Caco-2 (cell line): ENCODE measurements at places on chromosomes 2 and 18. TPM values are rescaled to one million over a fixed set of nuclear protein-coding genes. Genes with fewer than 3 reads are reported as not detected.

DNA sequence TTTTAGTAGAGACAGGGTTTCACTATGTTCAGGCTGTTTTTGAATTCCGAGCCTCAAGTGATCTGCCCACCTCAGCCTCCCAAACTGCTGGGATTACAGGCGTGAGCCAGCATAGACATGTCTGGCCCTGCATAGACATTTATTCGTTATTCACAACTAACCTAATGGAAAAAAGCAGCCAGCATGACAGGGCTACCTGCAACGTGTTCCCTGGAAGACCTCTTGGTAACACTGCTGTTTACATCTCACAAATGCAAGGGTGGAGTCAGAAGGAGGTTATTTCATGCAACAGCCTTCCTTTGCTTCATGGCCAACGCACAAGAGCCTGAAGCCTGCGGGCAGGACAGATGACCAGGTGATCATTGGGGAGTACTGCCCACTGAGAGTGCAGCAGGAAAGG is 9.2 kb downstream of the SERPINE2 start:
- no peak overlapping the region for H3K27ac ChIP-seq
- no peaks in the 10 kb centered on the region; the same call in 1 of the 2 replicates for H3K27me3 ChIP-seq
- H3K4me3 ChIP-seq, result no peak overlapping the region
- DNase-seq, result no peak

GRCh38 chr2:207531032-207531952 is 1.5 kb downstream of the CREB1 start:
- H3K4me1 ChIP-seq, result peaks cover 38% of the 10 kb centered on the region
- peaks cover 2% of the 10 kb centered on the region; the same call in 1 of the 2 replicates for H3K36me3 ChIP-seq
- H3K4me3 ChIP-seq, result peak overlapping the region; percentile 85

- no peak overlapping the region for H3K27ac ChIP-seq
- DNase-seq, result no peak
- no peaks in the 10 kb centered on the region; the same call in 1 of the 2 replicates for H3K4me1 ChIP-seq
- H3K27me3 ChIP-seq, result no peaks in the 10 kb centered on the region
Measured at GRCh38 chr2:29375843-29376242, 260.6 kb downstream of the CLIP4 start.

GRCh38 chr2:19169134-19169768 is 189.2 kb downstream of the OSR1 start:
- H3K36me3 ChIP-seq, result no peaks in the 10 kb centered on the region
- H3K27ac ChIP-seq, result no peak overlapping the region
- H3K4me1 ChIP-seq, result no peaks in the 10 kb centered on the region
- DNase-seq, result no peak
- H3K4me3 ChIP-seq, result no peak overlapping the region

Gene STK11IP
- 21.7 and 24.3 TPM in 2 replicates for total RNA-seq

Gene CD207
- 0.16 and 0.23 TPM in 2 replicates for total RNA-seq

Gene MC5R
- not detected in 2 replicates for total RNA-seq
